Fibroblast of the aortic adventitia (primary cell): ENCODE measurements at places on chromosomes 6 and 20.
A peak's percentile ranks its signal among the peaks of the same experiment; 100 is the strongest.

DNA sequence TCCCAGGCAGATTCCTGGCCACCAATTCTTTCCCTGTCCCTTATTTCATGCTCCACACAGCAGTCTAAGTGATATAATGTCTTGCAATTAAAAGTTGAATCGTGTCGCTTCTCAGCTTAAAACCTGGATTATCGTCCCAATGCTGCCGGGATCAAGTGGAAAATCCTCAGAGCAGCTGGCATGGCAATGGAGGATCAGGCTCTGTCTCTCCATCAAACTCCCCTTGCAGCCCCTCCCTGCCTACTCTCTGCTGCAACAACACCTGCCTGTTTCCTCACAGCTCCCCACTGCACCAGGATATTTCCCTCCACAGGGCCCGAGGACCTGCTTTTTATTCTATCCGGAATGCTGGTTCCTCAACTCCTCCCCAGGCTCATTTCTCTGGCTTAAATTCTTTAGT, 277.1 kb downstream of the SYNE1 start:
- DNase-seq = no peak

- DNase-seq = no peak
These were observed 302.4 kb upstream of the POU3F2 start for GRCh38 chr6:98532004-98532403.

DNA sequence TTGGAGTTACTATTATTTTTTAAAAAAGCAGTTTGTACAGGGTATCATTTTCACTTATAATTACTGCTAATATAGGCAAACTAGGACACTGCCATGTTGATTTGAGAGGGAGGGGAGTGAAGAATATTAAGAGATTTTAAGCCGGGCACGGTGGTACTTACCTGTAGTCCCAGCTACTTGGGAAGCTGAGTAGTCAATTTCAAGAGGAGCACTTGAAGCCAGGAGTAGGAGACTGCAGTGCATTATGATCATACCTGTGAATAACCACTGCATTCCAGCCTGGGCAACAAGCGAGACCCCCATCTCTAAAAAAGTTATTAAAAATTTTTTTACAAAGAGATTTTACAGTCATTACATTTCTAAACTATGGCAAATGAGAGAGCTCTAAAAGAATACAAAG, 35.7 kb downstream of the ADAT2 start:
- no peak for DNase-seq

GRCh38 chr6:148934539-148934938, 187.7 kb downstream of the UST start:
- DNase-seq = peak; percentile 66

- DNase-seq = no peak
These were observed 115.6 kb upstream of the B3GAT2 start for GRCh38 chr6:71072508-71072907.

DNA sequence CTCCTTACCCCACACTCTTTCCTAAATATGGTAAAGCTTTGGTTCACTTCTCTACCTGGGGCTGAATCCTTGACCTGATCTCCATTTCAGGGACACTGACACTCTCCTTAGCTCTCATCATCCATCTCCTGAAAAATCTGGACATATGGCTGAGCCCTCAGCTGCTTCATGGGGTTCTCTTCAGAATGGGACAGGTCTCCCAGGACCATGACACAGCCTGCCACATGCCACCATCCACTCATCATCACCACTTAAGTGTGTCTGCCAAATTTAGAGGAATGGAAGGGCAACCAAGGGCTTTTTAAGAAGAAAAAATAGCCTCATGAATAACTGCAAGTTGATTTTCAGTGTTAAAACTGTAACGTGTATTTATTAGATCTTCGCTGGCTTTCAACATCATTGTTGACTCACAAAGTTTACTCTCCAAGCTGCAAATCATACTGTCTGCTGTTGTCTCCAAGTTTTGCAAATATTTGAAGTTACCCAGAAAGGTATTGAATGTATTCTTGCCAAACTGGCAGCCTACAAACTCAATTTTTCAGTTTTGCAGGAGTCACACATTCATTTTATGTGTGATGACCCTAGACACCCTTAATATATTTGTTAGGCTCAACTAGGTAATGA, 41.1 kb downstream of the HS3ST5 start:
- no peak for DNase-seq

DNA sequence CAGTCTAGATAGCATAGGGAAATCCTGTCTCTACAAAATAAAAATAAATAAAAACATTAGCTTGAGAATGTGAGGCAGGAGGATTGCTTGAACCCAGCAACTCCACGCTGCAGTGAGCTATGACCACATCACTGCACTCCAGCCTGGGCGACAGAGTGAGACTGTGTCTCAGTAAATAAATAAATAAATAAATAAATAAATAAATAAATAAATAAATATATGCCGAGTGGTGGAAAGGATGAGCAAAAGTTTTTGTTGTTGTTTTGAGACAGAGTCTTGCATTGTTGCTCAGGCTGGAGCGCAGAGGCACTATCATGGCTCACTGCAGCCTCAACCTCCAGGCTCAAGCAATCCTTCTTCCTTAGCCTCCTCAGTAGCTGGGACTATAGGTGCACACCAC, 53.4 kb downstream of the TFAP2A start:
- DNase-seq = no peak

DNA sequence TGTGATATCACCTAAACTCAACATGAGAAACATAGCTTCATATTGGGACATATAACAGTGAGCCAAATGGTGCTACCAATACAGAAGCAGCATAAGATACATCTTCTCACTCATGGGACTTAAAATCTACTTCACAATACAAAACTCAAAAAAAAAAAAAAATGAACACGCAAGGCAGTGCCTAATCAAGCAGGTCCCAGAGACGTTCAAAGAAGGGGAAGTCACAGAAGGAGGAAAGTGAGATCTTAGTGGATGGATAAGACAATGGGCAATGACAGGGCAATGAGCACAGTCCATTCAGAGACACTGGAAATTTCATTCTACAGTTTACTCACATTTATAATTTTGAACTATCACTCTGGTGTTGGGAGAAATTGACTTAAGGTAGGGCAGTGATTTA, 88.3 kb downstream of the FAM50B start:
- DNase-seq = no peak

- peak; percentile 87 for DNase-seq
These were observed 17.8 kb downstream of the MAP3K5 start for GRCh38 chr6:136774228-136775041.

DNA sequence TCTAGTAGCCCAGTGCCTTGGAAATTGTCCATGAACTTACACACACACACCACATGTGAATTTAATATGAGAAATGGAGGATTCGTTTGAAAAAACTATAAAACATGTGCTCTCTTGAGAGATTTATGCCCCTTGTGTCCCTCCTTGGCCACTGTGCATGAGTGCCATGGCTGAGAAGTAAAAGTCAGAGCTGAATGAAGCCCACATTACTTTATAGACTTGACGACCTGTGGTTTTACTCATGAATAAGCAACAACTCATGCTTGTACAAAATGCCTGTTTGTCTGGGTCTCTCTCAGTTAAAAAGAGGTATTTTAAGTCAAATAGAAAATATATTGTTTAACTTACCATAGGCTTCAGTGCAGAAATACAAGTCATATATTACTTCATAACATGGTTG, 102.7 kb downstream of the KCNQ5 start:
- no peak for DNase-seq

DNA sequence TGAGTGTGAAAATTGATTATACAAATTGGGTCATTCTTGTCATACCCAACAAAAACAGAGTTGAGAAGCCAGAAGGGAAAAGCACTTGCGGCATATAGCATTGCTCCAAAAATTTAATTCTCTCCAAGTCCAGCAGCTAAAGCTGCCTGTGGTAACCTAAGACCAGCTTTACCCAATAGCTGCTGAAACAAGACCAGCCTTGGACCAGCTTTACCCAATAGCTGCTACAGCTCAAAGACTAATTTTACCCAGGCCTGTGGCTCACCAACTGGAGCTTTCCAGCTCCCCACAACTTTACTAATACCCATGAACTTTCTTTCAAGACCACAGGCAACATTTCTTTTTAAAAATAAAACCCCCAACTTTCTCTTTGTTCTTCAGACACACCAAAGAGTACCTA, 32.8 kb upstream of the ZNF133 start:
- no peak for DNase-seq

DNA sequence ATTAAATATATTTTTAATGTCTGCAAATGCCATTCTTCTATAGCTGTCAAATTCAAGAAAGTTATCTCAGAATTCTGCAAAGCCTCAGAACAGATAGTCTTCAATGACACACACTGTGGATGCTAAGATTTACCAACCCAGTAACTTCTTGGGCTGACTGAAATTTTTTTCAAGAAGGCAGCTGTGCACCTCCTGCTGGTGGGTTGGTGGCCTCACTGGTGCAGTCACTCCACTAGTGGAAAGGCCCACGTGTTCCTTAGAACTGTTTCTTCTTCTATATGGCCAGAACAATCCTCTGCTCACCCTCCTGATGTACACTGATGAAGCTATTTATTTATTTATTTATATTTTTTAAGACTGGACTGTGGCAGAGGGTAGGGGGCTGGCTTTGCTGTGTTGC, 28.1 kb upstream of the MTCL3 start:
- no peak for DNase-seq

GRCh38 chr6:50699051-50699775, 14.1 kb upstream of the TFAP2D start:
- no peak for DNase-seq

DNA sequence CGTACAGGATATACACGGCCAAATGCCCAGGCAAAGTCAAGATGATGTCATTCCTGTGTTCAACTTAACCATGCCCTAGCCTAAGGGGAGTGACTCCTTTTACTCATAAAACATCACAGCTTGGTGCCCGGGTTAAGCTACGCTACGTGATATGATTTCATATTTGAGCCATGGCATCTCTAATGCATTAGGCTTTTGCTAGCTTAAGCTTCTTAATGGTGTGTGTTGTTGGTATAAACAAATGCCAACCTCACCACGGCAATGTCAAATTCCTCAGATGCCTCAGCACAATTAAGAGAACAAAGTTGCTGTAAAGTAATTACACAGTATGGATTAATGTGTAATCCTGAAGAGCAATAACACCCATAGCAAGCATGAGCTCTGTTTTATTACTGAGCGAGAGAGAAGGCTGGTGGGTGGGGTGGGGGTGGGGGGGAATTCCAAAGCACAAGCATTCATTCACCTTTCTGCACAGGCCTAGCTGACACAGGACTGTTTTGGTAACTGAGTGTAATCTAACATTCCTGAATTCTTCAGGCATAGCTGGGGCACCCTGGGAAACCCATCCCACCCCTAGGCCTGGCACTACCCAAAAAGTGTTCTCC, 44.7 kb upstream of the CNKSR3 start:
- no peak for DNase-seq

DNA sequence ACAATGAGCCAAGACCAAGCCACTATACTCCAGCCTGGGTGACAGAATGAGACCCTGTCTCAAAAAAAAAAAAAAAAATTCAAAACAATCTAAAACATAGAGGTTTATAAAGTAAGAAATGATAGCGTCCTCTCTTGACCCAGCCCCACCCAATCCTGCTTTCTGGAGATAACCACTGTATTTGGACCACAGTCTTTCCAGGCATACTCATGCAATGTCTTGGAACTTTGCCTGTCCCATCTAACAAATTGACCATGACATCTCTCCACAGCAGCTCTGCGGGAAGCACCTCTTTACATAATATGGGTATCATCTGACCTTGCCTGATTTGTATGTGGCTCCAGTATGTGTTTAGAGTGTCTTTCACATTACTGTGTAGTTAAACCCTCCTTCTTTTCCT, 9.1 kb upstream of the SHLD1 start:
- DNase-seq = peak; percentile 75

DNA sequence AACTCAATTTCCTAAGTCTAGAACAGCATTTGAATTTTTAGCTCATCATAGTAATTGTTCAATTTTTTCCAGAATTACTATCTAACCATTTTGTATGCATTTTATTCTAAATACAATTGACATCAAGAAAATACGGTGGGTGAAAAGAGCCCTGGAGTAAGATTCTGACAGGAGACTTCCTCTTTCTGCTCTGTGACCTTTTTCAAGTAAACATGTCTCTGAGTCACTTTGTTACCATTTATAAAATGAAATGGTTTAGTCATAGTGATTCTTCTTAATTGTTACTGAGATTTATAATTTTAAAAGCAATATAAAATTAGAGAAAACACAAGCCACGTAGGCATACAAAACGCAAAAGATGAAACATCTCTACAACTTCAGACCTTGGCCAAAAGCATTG, 80.2 kb downstream of the PLCB1 start:
- DNase-seq = no peak

GRCh38 chr6:2676048-2676447, 74.7 kb downstream of the MYLK4 start:
- DNase-seq = no peak

- DNase-seq = no peak
These were observed 110.3 kb downstream of the MEI4 start for GRCh38 chr6:77763124-77763523.

DNA sequence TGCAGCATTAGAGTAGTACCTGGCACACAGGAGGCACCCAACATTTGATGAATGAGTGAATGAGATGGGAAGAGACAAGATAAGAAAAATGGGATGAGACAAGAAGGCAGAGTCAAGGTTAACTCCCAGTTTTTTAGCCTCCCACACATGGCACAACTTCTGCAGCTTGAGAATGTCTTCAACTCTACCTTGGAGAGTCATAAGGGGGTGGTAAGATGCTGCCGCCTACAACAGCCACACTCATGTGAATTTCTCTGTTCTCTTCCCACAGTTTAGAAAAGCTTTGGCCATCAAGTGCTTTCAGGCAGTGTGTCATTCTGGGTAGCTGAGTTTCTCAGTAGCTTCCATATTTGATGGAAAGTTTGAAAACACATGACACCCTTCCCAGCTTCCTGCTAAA, 19.5 kb upstream of the GPR6 start:
- DNase-seq = no peak

GRCh38 chr20:32790751-32791057, 28.5 kb downstream of the DNMT3B start:
- no peak for DNase-seq

- DNase-seq = no peak
These were observed 39.9 kb upstream of the EYA4 start for GRCh38 chr6:133201231-133201630.

GRCh38 chr6:484746-485145, 93.2 kb downstream of the IRF4 start:
- no peak for DNase-seq

GRCh38 chr20:49811825-49812506, 662 bp upstream of the SLC9A8 start:
- peak; percentile 51 for DNase-seq

GRCh38 chr6:143068001-143068400, 7.3 kb downstream of the AIG1 start:
- DNase-seq = peak; percentile 9

- peak; percentile 64 for DNase-seq
These were observed 37.8 kb upstream of the CNKSR3 start for GRCh38 chr6:154548130-154548830.

DNA sequence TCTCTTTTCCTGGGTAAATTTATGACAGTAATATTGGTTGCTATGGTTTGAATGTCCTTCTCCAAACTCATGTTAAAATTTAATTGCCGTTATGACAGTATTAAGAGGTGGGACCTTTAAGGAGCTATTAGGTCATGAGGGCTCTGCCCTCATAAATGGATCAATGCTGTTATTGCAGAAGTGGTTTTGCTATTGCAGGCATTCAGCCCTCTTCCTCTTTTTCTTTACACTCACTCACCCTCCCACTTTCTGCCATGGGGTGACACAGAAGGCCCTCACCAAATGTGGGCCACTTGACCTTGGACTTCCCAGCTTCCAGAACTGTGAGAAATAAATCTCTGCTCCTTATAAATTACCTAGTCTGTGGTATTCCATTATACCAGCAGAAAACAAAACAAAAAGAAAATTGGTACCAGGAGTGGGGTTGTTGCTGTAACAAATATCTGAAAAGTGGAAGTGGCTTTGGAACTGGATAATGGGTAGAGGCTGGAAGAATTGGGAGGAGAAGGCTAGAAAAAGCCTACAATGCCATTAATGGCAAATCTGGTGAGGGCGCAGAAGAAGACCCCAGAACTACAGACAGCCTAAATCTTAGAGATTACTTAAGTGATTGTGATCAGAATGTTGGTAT, 24.8 kb upstream of the IGF2R start:
- no peak for DNase-seq
